Activated CD8-positive, alpha-beta memory T cell treated with anti-CD3 and anti-CD28 coated beads for 1 hour (primary cell): ENCODE measurements at places on chromosomes 5 and 9.

GRCh38 chr9:72899734-72900477 is 52.9 kb downstream of the ALDH1A1 start:
- DNase-seq = no peak

DNA sequence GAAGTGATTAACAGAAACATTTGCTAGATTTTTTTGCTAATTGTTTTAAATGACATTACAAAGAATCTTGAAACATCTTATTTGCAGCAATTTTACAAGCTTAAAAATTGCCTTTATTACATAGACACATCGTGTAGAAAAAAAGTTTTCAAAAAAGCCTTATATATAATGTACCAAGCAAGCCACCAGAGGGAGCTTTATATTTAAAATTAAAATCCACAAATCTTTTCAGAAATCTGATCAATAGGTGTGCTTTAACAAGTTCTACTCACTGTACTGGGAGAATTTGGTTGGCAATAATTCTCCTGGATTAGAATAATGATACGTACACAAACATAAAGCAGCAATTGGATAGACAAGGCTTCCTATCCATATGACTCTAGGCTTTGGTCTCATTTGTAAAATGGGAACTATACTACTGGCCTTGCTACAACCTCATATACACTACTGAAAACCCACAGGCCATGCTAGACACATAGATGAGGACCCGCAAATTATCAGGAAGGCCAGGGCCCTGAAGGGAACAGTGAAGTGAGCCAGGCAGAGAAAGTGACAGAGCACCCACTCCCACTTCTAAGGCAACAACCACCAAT is 4.8 kb downstream of the PSMB7 start:
- no peak for DNase-seq

DNA sequence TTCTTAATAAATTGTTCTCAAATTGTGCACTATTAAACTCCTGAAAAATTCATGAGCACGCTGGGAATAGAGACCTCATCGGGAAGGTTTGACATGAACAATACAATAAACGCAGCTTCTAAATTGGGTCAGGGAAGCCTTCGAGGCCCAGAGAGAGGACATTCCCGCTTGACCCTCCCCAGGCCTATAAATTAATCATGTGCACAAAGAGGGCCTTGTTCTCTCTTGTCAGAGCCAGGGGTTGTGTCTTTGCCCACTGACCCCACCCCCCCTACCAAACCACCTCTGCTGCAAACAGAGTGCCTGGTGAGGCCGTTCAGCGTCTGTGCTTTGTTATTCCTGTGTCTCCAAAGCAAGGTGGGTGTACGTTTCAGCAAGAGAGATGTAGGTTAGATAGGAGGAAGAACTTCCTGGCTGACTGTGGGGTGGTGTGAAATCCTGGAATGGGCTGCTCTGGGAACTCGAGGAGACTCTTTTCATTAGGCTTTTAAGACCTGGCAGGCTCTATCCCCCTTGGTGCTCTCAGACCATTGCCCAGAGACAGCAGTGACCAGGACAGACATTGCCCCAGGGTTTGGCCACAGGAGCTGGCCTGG is 18.2 kb upstream of the DAB2IP start:
- DNase-seq = no peak

- DNase-seq = no peak
These were observed 82.9 kb downstream of the PJA2 start for GRCh38 chr5:109326919-109327318.

GRCh38 chr9:93812410-93812668 is 142.8 kb downstream of the BARX1 start:
- no peak for DNase-seq
